EH (cell line): ENCODE measurements at places on chromosomes 1 and 21.

GRCh38 chr1:116424438-116424837 lies 51.4 kb downstream of the ATP1A1 start:
- no peak for DNase-seq

DNA sequence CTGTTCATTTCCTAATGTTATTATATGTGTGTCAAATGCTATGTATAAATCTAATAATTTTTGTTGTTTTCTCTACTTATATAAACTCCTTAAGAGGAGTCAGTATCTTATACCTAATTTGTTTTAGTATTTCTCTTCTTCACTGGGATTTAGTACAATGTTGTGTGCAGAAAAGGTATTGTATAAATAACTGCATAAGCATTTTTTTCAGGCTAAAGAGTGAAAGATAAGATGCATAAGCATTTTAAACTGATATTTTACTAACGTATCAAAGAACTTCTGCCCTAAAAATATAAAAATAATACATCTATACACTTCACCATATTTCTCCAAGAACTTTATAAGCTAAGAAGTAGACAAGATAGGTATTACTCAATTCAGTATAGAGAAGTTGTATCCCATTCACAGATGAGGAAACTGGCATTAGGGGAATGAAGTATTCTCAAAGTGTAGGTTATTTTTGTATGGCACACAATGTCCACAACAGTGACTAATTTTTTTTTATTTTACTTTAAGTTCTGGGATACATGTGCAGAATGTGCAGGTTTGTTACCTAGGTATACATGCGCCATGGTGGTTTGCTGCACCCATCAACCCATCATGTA lies 59.3 kb downstream of the NUP210L start:
- no peak for DNase-seq

DNA sequence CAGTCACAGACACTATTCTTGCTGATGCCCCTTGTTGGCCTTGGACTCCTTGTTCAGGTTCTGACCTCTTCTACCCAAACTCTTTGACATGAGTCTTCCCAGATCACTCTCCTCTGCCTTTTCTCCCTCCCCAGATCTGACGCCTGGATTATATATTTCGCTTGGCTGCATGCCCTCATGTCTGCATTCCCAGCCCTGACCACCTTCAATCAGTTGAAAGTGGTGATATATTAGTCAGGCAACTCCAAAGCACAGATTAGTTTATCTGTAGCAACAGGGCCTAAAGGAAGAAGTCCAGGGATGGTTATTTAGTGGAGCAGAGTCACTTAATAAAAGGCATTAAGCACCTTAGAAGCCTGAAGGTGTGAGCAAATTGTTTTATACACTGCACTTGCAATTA lies 110.0 kb upstream of the GUCA2B start:
- no peak for DNase-seq

- no peak for DNase-seq
These were observed 6.5 kb downstream of the PYCR2 start for GRCh38 chr1:225917536-225917935.

- no peak for DNase-seq
These were observed 14.7 kb upstream of the SLC19A1 start for GRCh38 chr21:45556645-45557615.

GRCh38 chr1:31586376-31587327 lies 10.3 kb downstream of the TINAGL1 start:
- DNase-seq = no peak

DNA sequence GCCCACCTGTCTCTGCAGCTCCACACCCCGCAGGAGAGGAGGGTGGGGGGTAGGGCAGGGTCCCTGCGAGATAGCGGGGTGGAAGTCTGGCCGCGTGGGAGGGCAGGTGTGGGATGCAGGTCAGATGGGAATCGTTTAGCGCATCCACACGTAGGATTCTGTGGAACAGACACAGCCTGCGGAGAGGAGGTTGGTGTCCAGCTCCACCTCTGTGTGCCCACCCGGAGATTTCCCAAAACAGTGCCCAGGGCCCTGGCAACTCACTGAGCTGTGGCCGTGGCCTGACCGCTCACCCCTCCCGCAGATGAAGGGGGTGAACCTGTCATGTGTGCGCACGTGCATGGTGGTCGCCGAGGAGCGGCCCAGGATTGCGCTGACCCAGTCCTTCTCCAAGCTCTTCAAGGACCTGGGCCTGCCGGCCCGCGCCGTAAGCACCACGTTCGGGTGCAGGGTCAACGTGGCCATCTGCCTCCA lies 46.9 kb downstream of the S100B start:
- no peak for DNase-seq

GRCh38 chr1:197451381-197451780 lies 183.3 kb downstream of the CRB1 start:
- DNase-seq = no peak

GRCh38 chr1:175178056-175178455 lies 14.5 kb downstream of the KIAA0040 start:
- no peak for DNase-seq

DNA sequence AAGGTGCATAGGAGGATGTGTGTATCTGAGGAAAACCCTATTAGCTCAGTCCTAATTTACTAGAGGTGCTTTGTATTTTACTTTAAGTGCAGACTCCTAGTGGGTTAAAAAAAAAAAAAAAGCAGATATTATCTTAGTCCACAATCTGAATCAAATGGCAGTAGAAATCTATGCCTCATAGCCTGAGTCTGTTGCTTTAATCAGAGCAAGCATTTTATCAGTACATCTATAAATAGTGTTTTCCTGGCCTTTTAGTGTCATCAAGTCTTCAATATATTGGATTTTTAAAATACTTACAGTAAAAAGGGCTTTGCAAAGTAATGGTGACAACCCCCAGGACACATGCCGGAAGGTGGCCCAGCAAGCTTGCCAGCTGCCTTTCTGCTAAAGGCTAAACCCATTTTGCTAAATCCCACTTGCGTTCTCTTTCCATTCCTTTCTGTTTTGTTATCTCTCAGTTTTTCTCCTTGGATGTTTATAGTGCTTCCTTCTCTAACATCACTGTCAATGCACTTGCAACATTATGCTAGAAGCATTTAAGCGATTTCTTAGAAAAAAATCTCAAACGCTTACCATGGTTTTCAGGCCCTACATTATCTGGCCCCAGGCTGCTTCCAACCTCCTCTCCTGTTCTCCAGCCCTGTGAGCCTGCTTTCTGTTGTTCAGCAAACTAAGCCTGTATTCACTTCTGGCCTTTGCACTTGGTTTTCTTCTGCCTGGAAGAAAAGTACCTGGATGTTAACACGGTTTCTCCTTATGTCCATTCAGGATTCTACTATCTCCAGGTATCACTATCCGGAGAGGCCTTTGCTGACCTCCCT lies 206.3 kb downstream of the PDE4B start:
- DNase-seq = no peak

DNA sequence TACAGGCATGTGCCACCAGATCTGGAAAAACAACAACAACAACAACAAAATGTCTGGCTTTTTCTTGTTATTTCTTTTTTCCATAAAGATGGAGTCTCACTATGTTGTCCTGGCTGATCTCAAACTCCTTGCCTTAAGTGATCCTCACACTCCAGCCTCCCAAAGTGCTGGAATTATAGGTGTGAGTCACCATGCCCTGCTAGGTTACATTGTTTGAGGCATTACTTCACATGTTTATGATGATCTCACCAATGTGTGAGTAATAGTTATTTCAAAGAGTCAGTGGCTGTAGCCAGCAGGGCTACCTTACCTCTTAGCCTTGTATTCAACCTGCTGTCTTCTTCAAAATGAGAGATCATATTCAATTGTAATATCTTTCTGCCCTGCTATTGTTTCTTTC lies 445.7 kb downstream of the AMY1C start:
- DNase-seq = no peak

GRCh38 chr1:150748878-150749719 lies 16.5 kb downstream of the CTSS start:
- no peak for DNase-seq

- DNase-seq = peak; percentile 41
These were observed 33.4 kb downstream of the HSD17B7 start for GRCh38 chr1:162823771-162824525.

DNA sequence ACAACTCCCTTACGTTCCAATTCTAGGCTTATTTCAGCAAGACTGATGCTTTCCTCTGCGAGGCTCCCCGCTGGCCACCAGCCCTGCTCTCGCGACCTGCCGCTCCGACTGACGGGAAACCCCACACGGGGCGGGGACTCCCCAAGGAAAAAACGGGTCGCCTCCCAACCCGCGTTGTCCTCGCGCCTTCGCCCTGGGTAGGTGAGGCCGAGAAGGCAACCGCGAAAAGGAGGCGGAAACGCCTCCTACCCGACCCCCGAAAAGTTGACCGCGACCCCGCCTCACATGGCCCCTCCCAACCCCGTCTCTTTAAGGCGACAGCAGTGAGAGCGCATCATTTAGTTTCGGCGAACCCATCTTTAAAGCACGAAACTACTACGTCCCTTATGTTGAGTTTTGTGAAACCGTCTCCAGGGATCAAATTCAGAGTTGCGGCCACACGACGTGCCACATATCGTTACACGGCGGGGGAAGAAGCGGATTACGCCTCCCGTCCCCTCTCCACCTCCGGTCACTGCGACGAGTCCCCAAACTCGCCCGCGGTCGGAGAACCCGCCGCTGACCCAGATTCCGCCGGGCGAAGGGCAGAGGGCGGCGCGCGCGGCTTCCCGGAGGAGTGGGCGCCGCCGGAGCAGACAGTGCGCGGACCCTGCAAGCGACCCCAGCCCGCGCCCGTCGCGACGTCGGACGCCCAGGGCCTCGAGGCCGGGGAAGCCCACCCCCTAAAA lies 1.2 kb downstream of the ANP32E start:
- DNase-seq = peak; percentile 80

- no peak for DNase-seq
These were observed 9.4 kb upstream of the SAMD13 start for GRCh38 chr1:84291882-84292655.

DNA sequence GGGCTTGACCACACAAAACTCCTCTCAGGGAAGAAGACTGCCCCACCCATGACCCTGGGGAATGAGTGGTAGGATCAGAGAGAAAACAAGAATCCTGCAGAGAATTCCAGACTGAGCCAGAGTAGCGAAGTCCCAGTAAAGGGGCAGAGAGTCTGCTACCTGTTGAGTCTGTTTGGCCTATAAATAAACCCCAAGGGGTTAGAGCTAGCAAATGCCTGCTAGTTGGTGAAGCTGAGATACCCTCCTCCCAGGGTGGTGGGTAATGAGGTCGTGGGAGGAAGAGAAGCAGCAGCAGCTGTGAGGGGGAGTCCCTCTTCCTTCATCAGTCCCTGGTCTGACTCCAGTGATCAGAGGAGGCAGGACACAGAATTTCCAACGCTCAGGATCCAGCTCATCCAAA lies 2.5 kb downstream of the TRAF3IP3 start:
- DNase-seq = no peak

DNA sequence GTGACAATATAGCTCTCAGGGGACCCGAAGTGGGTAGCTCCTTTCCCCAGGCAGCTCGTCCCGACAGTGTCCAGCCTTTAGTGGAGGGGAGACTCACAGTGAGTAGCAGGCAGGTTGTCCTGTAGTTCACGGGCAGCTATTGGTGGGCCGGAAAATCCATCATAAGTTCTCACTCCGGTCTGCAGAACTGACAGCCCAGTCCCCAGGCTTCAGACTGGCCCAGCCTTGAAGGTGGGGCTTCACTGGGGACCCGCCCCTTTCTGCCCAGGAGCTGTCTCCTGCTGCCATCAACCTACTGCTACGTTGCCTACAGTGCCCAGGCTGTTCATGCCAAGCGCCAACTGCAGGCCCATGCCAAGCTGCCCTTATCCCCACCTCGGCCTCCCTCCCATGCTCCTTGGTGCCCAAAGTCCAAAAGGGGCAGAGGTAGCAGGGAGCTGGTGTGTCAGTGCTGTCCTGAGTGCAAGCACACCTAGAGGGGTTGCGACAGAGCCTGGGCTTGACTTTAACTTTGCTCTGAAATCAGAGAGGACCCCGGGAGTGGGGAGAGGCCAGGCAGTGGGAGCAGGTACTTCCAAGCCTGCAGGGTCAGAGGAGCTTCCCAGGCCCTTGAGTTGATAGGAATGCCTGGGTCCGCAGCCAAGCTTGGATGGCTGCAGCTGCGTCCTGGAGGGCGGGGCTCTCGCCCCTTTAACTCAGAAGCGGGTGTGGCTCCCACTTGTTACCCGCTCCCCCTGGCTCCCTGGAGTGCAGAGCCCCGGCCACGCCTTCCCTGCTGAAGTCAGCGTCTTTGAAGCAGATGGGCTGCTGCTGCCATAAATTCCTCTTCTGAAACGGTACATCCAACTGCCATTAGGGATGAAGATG lies 1144.3 kb upstream of the NCAM2 start:
- DNase-seq = no peak

DNA sequence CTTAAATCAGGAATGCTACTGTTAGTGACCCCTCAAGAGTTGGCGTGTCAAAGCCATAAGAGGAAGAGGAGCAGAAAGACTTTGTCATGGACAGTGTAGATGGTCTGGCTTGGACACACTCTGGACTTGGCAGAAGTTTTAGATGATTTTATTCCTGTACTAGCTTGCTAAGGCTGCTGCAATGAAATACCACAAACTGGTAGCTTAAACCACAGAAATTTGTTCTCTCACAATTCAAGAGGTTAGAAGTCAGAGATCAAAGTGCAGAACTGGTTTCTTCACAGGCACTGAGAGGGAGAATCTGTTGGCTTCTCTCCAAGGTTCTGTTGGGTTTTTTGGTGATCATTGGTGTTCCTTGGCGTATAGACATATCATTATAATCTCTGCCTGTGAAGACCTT lies 869.8 kb upstream of the B3GALT2 start:
- peak; percentile 53 for DNase-seq

DNA sequence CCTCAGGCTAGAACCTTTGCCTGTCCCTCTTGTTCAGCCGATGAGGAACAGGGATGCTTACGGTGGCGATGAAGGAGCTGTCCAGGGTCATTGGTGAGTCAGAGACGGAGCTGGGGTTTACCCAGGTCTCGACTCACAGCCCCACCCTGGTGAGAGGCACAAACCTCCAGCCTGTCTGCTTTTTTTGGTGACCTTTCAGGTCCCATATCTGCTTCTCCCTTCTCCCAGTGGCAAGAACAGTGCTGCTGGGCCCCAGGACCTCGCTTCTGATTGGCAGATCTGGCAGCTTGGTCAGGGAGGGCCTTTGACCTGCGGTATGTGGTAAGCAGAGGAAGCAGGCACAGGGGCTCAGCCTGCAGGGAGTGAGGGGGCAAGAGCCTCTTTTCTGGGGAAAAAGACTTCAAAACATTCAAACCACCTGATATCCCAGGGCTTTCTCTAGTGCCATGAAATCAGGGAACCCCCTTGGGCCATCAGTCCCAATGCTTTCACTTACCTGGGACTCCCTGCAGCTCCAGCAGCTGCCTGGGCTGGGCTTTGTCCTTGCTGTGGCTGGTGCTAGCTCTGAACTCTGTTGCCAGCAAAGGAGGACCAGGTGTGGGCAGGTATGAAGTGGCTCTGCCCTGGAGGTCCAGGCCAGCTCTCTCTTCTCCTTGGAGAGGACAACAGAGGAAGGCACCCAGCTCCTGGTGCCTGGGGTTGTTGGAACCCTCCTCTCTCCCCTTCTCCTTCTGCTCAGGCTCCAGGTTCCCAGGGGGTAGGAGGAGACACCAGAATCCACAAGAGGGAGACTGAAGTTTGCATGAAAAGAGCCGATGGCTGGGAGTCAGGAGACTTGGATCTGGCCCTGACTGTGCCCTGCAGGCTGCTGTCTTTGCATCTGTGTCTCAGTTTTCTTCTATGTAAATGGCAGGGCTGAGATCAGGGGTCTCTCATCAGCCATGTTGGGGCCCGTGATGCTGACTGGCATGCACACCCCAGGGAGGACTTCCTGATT lies 41.4 kb downstream of the TRIM62 start:
- DNase-seq = peak; percentile 47
